ENCODE measurements at places on chromosomes 7 and 10.
A peak's percentile ranks its signal among the peaks of the same experiment; 100 is the strongest.

DNA sequence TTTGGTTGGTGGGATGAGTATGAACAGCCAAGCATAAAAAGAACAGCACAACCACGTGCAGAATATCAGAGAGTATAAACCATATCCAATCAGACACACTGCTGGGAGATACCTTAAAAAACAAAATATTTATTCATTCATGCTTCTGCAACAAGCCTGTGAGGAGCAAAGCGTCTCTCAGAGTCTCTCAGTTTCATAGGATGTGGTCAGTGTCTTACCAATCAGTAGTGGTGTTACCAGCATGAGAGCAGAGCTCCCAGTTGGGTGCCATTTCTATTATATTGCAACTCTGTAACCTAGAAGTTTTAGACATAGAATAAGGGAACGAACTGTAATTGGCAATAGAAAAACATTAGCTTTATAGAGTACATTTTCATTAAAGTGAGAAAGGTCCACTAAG is 445.9 kb upstream of the LRRN3 start:
- DNase-seq, result no peak

- DNase-seq, result no peak
Observed at GRCh38 chr10:125123476-125124114, 36.8 kb downstream of the CTBP2 start.

- no peak for DNase-seq
Observed at GRCh38 chr10:78210548-78210947, 176.9 kb downstream of the RPS24 start.

- DNase-seq, result no peak
Observed at GRCh38 chr10:1070919-1071318, 14.7 kb downstream of the WDR37 start.

GRCh38 chr7:1176891-1177373 is 16.9 kb upstream of the ZFAND2A start:
- peak; percentile 90 for DNase-seq

- DNase-seq, result peak; percentile 79
Observed at GRCh38 chr7:5699467-5700384, 81.7 kb downstream of the RNF216 start.

DNA sequence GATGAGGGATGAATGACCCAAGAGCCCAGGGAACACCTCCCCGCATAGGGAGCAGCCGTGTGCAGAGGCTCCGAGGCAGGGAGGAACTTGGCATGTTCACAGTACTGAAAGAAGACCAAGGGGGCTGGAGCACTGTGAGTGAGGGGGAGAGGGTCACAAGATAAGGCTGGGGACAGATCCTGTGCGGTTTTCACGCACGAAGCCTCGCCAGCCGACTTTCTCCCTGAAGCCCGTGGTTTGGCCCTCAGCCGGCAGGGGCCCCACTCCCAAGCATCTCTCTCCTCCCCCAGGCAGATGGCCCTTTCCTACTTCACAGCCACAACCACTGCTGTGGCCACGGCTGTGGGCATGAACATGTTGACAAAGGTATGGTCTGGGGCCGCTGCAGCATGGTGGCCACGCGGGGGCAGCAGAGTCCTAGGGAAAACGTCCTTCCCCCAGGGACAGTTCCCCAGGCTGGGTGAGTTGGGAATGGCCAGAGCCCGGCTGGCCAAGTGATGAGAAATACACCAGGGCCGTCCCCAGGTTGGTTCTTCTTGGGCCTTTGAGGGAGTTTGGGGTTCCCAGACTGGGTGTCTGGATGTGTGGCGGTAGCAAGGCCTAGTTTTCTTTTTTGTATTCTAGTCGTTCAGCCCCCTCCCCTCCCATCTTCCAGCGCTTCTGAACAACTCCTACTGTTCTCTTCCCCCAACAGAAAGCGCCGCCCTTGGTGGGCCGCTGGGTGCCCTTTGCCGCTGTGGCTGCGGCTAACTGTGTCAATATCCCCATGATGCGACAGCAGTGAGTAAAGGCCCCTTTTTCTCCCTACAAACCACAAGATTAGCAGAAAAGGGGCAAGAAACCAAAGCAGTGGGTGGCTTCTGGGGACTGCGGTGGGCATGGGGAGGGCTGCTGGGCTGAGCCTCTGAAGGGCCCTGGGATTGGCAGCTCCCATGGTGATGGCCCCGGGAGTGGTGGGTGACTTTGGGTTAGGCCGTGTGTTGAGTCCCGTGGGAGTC is 14.4 kb upstream of the WBP1L start:
- DNase-seq, result peak; percentile 32

- no peak for DNase-seq
Observed at GRCh38 chr7:25712500-25712899, 439.5 kb upstream of the NFE2L3 start.

DNA sequence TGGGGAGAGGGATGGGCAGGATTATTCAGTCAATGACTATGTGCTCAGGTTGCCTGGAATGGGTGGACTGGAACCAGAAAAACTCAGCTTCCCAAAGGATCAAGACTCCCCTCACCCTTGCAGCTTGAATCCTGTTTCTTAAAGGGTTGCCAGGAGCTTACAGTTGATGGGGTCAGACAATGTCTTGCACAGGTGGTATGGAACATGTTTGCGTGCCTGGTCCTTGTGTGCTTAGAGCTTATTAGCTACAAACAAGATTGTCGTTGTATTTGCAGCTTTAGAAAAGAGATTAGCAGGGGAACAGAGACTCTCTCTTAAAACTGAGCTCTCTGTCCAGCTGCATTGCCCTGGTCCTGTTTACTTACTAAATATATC is 56.9 kb downstream of the PRR15 start:
- DNase-seq, result no peak

DNA sequence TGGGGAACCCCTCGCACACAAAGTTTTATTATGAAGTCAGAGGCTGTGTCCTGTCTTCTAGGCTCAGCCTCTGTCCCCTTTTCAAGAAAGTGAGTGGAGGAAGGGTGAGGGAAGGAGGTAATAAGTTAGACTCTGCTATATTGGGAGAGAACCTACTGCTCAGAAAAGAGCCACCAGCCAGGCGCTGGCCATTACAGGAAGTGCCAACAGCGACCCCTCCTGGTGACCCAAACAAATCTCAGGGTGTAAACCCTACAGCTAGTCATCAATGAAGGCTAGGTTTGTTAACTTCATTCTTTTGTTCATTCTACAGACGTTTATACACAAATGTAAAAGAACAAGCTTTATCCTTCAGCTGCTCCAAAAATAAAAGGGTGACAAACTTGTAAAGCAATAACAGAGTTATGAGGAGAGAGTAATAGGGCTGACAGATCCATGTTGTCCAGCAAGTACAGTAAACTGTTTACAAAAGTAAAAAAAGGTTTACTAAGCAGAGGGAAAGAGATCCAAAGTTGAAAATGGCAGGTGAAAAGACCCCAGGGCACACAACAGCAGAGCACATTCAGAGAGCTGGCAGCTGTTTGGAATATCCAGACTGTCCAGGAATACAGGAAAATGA is 82.7 kb downstream of the FAM204A start:
- peak; percentile 55 for DNase-seq

- DNase-seq, result no peak
Observed at GRCh38 chr7:112782498-112782897, 7.7 kb downstream of the TMEM168 start.

- DNase-seq, result no peak
Observed at GRCh38 chr7:49520951-49521350, 252.5 kb upstream of the VWC2 start.

Measured in NAMALWA (cell line).